ENCODE measurements at places on chromosomes 7 and 10.

DNA sequence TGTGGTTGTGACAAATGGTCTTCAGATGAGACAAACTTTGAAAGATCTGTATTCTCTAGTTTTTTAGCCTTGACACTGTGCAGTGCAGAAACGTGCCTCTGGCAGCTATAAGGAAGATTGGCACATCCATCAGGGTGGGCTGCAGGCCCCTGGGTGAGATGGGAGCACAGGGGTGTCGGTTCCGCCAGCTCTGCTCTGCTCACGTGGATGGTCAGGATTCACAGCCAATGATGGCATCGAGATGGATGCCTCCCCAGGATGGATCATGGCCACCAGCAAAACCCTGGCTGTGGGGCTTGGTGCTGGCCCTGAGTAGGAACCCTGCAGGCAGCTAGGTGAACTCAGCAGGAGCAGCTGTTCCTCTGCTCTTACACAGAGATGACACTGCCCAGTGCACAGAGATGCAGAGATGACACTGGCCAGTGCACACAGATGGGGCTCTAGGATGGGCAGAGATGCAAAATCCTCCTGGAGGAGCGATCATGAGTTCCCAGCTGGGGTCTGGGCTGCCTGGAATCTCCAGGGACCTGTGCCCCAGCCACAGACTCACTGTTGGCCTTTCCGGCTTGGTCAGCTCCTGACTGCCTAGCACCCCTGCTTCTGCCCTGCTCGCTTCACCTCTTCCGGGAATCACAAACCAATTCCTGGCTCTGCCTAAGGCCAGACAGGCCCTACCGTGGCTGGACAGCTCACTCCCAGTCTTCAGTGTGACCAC, 185.9 kb downstream of the TCERG1L start:
- no peak for DNase-seq

DNA sequence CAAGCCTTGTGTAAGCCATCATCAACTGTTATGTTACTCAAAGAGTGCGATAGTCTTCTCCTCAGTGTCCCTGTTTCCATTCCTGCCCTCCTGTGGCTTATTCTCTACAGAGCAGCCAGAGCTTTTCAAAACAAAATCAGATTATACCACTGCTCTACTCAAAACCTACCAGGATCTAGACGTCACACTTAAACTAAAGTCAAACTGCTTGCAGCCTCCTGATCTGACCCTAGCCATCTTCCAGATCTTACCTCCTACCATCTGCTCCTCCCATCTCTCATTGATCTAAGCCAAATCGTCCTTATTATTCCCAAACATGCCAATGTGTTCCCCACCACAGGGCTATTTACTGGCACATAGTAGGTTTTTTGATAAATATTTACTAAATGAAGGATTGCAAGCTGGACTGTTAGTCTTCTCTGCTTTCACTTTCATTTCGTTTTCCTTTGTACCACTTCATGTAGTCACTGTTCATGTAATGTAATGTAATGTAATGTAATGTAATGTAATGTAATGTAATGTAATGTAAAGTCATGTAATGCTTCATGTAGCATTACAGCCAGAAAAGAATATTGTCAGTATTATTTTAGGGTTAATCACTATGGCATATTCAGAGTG, 116.1 kb downstream of the GPR37 start:
- no peak for DNase-seq

GRCh38 chr7:131115340-131115739, 212.3 kb upstream of the MKLN1 start:
- no peak for DNase-seq

GRCh38 chr10:60456053-60456452, 66.4 kb upstream of the ANK3 start:
- no peak for DNase-seq

GRCh38 chr10:93267521-93267920, 193.8 kb downstream of the CYP26A1 start:
- DNase-seq: no peak

DNA sequence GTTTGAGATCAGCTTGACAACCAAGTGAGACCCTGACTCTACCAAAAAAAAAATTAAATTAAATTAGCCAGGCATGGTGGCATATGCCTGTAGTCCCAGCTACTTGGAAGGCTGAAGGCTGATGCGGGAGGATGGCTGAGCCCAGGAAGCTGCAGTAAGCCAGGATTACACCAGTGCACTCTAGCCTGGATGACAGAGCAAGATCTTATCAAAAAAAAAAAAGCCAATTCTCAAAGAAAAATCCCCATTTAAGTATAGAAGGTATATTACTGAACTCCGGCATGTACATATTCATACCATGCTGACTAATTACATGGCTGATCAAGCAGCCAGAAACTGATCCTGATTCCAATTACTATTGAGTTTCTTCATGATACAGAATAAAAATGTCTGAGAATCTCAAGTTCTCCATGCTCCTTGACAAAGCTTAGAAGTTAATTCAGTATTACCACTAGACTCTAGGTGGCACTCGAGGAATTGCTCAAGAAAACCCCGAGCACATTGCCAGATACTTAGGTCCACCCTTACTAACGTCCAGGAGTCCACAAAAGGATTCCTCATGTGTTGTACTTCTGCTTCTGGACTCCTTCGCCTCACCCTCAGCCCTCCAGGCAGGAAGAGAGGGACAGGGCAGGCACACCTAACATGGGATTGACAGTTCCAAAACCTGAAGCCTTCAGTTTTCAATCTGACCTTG, 148.9 kb downstream of the PARD3 start:
- peak; percentile 39 for DNase-seq

DNA sequence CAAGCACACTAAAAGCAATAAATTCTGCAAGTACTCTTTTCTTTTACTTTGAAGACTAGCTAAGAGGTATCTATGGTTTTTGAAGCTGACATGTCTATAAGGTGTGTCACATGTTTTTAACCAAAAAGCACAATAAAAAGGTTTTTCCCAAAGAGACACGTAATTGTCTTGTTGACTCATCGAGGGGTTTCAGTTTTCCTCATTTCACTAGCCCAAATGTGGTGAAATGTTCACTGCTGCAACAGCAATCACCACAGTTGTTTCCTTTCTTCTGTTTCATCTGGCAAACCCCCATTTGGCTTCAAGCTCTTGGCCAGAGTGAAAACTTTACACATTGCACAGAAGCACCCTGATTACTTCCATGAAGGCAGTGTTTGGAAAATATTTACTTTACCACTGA, 3.8 kb upstream of the HOXA4 start:
- DNase-seq: no peak

- DNase-seq: no peak
Observed at GRCh38 chr7:3283130-3283704, 17.8 kb upstream of the SDK1 start.

DNA sequence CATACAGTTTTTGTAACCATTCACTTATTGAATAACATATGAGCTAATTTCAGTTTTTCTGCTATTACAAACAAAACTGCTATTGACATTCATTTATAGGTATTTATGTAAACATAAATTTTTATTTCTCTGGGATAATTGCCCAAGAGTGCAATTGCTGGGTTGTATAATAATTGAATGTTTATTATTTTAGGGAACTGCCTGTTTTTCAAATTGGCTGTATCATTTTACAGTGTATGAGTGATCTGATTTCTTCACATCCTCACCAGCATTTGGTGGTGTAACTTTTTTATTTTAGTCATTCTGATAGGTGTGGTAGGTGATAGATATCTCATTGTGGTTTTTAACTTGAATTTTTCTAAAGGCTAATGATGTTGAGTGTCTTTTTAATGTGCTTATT, 26.4 kb downstream of the KIF11 start:
- no peak for DNase-seq

GRCh38 chr7:36216063-36216684, 63.1 kb downstream of the EEPD1 start:
- no peak for DNase-seq

GRCh38 chr10:87670586-87670985, 10.9 kb downstream of the PAPSS2 start:
- DNase-seq: no peak

DNA sequence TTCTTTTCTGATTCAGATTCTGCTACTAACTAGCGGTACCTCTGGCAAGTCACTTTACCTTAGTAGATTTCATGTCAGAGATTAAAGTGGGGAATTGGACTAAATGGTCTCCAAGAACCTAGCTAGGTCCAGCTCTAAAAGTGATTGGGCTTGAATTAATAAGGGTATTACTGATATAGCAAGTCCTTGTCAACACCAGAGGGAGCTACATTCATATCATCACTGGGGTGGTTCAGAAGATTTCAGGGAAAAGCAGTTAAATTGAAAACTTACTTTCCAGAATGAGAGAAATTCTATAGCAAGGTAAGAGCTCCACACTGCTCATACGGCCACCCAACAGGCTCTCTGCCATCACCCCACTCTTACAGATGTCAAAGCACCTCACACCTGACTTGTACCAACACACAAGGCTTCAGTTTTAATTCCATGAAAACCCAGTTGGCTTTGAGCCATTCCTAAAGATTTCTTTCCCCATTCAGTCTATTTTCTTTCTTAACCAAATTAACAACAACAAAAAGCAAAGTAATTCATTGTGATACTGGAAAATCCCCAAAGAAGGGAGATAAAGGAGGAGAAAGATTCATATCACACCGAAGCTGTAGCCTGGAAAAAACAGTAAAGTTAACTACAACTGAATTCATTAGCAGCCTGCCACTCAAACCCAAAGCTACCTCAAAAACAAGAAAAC, 38.0 kb upstream of the SPOCK2 start:
- peak; percentile 8 for DNase-seq

- no peak for DNase-seq
Observed at GRCh38 chr7:100017300-100017699, 1.9 kb downstream of the ZKSCAN1 start.

- DNase-seq: no peak
Observed at GRCh38 chr10:105956550-105956949, 1208.0 kb downstream of the SORCS1 start.

GRCh38 chr7:126750207-126750911, 502.4 kb downstream of the GRM8 start:
- DNase-seq: no peak

GRCh38 chr10:71234970-71235685, 22.8 kb downstream of the UNC5B start:
- DNase-seq: no peak

DNA sequence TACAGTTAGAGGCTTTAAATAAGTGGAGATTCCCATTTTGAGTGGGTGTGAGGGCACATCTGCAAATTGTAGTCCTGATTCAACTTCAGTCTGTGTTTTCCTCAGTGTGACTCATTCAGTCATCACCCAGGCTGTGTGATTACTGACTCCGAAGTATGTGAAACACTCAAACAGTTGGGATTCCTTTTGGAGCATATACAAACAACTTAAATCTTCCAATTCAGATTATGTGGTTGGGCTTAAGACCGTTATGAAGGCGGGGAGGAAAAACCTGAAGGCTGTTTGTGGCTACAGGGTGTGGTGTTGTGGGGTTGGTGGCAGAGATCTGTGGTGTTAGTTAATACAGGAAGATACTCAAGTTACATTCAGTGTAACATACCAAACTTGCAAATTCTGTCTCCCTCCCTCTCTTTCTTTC, 259.7 kb upstream of the FERD3L start:
- DNase-seq: no peak
